ENCODE measurements at places on chromosomes 13 and 19.

GRCh38 chr13:113766035-113766800, 7.2 kb downstream of the TMEM255B start:
- DNase-seq, result no peak

- peak; percentile 56 for DNase-seq
Observed at GRCh38 chr19:19259741-19260140, 13.4 kb downstream of the TM6SF2 start.

- DNase-seq, result peak; percentile 47
Observed at GRCh38 chr19:858868-859843, at the start of gene CFD. CFD (plus strand) TSS chr19:859664; CDS start chr19:859690, 26 bp downstream.

DNA sequence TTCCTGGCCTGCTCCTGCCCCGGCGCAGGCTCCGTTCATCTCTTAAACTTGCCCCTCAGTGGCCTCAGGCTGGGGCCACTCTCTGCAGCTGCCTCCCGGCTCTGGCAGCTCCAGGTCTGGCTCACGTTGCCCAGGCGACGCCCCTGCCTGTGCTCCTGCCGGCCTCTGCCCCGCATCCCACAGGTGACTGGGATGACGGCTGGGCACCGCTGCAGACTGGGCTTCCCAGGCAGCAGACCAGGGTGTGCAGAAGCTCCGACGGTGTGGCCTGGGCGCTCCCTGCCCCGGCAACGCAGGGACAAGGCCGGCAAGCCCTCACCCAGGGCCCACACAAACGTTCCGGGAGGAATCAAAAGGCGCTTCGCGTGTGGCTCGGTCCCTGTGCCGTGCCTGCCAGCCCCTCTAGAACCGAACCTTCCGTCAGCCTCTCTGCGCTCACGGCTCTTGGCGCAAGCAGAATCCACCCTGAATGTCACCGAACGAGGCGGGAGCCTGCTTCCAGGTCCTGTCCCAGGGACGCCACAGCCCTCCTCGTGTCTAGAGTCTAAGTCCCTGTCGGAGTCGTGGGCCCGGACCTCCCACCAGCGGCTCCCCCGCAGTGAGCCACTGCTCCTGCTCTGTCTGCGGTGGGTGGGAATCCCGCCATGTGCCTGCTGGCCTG, 64.8 kb downstream of the MLLT1 start:
- no peak for DNase-seq

DNA sequence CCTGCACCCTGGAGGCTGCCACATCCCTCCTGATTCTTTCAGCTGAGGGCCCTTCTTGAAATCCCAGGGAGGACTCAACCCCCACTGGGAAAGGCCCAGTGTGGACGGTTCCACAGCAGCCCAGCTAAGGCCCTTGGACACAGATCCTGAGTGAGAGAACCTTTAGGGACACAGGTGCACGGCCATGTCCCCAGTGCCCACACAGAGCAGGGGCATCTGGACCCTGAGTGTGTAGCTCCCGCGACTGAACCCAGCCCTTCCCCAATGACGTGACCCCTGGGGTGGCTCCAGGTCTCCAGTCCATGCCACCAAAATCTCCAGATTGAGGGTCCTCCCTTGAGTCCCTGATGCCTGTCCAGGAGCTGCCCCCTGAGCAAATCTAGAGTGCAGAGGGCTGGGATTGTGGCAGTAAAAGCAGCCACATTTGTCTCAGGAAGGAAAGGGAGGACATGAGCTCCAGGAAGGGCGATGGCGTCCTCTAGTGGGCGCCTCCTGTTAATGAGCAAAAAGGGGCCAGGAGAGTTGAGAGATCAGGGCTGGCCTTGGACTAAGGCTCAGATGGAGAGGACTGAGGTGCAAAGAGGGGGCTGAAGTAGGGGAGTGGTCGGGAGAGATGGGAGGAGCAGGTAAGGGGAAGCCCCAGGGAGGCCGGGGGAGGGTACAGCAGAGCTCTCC, 6.9 kb upstream of the CEACAM5 start:
- DNase-seq, result peak; percentile 55

- DNase-seq, result no peak
Observed at GRCh38 chr13:105219651-105220050, 1315.8 kb downstream of the EFNB2 start.

- DNase-seq, result no peak
Observed at GRCh38 chr13:25288966-25289365, 1.7 kb upstream of the MTMR6 start.

DNA sequence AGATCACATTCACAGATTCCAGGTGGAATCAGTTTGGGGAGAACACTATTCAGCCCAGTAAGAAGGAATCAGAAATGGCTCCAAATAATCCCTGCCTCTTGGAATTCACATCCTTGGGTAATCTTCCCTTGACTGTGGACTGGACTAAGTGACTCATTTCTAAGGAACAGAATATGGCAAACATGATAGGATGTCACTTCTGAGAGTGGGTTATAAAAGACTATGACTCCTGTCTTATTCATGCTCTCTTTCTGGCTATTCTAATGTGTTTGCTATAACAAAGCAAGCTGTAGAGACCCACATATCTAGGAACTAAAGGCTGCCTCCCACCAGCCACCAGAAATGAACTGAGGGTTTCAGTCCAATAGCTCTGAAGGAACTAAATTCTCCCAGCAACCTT, 37.8 kb downstream of the MBD3L2B start:
- DNase-seq, result no peak

GRCh38 chr13:20353973-20354372, 121.9 kb upstream of the GJB6 start:
- no peak for DNase-seq

GRCh38 chr19:34960103-34960805, 3.8 kb downstream of the ZNF792 start:
- peak; percentile 97 for DNase-seq

- peak; percentile 8 for DNase-seq
Observed at GRCh38 chr13:79987323-79987722, 353.6 kb downstream of the SPRY2 start.

DNA sequence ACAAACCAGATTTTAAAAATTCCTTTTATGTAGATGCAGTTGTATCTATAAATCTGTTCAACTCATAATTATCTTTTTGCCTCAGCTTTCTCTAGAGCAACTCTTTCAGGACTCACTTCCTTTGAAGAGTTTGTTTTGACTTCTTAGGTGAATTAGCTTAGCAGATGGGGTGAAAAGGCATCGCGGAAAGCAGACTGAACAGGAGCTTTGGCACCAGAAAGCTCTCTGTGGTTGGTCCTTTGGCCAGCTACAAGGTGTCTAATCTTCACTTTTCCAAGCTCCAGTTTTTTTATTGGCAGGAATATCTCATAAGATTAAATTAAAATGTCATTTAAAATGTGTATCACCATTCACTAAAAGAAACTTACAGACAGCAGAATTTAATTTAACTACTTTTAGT, 60.6 kb upstream of the KLF12 start:
- DNase-seq, result no peak

- DNase-seq, result no peak
Observed at GRCh38 chr13:113667771-113668490, 912 bp downstream of the GRK1 start.

- no peak for DNase-seq
Observed at GRCh38 chr19:5800361-5801270, 4.3 kb upstream of the NRTN start.

GRCh38 chr19:53957448-53958167, 5.1 kb upstream of the CACNG8 start:
- no peak for DNase-seq

- no peak for DNase-seq
Observed at GRCh38 chr13:65347420-65348030, 1882.6 kb downstream of the PCDH9 start.

GRCh38 chr19:13958043-13958442, 5.7 kb downstream of the DCAF15 start:
- no peak for DNase-seq

GRCh38 chr19:47445937-47446402, 25.7 kb downstream of the SLC8A2 start:
- peak; percentile 68 for DNase-seq

DNA sequence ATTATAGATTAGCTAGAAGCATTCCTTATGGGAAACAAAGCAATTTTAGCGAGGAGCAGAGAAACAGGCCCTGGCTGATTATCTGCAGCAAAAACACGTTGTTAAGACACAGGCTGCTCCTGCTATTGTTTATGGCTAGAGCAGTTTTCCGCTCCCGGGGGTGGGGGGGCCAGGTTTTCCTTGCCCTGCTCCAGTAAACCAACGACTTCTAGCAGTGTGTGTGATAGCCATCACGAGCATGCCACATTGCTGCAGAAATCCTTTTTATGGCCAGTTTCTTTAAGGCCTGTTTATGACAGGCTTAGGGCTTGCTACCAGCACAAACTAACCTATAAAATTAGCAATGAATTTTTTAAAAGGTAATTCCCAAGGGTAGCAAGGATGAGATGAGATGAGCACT, 18.4 kb upstream of the IL17D start:
- DNase-seq, result no peak
